ENCODE measurements at places on chromosomes 5 and 9.

- peak; percentile 33 for DNase-seq
These were observed at the start of gene FAM169A for GRCh38 chr5:74865804-74866595. Gene FAM169A, minus strand, starts transcription at chr5:74866387. Its CDS starts 24,711 bp downstream, at chr5:74841676.

GRCh38 chr5:132325691-132326090 is 31.5 kb downstream of the SLC22A4 start:
- no peak for DNase-seq

- DNase-seq: no peak
These were observed 149.6 kb upstream of the ATP10B start for GRCh38 chr5:161001604-161002003.

DNA sequence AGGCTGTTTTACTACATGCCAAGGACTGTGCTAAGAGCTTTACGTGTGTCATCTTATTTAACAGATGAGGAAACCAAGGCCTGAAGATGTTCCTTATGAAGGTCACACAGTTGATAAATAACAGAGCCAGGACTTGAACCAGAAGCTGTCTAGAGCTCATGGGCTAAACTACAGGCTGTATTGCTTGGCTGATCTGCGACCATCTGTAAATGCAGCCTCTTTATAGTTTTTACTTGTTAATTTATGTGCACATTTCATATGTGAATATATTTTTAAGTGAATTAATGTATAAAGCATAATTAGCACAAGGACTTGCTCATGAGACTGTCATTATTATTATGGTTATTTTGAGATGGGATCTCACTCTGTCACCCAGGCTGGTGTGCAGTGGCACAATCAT is 19.3 kb upstream of the GNPDA1 start:
- DNase-seq: no peak

DNA sequence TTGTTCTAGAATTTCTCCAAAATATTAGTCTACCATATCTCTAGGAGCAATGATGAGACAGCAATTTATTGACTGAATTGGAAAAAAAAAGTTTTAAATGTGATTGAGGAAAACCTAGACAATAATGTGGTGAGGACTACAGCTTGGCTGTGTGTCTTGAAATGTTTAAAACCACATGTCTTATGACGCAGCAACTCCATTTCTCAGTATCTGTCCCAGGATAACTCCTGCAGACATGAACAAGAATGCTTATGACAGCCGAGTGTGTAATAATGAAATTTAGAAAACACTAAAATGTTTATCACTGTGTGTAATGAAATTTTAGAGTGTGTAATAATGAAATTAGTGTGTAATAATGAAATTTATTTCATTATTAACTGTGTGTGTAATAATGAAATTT is 254.1 kb upstream of the DAPK1 start:
- no peak for DNase-seq

GRCh38 chr5:91302305-91302704 is 80.8 kb downstream of the ARRDC3 start:
- DNase-seq: no peak

- DNase-seq: no peak
These were observed 5.7 kb upstream of the PRXL2C start for GRCh38 chr9:96660692-96661248.

DNA sequence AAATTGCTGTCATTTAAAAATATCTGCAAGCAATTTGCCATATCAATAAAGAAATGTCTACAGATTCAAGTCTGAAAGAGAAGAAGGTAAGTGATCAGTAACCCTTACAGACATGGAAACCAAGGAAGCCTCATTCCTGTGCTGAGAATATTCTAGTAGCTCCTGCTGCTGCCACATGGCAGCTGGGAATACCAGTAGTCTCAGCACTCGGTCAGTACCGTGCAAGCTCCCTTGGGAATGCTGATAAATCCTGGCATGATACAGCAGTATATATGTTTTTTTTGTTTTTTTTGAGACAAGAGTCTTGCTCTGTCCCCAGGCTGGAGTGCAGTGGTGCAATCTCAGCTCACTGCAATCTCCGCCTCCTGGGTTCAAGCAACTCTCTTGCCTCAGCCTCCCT is 27.9 kb downstream of the NANS start:
- DNase-seq: no peak

DNA sequence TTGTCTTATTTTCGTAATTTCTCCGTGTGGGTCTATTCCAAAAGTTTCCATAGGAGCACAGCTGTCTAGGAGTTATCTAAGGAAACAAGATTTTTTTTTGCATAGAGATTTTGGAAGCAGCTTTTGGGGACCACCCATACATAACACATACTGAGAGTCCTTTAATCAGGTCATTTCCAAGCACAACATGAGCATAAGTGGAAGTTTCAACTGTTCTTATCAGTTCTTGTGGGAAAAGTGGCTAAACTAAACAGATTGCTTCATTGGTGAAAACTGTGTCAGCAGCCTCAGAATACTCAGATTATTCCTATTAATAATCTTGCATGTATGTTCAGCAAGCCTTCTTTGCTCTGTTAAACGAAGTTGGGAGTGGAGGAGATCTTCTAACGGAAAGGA is 153.6 kb upstream of the TYRP1 start:
- DNase-seq: no peak

DNA sequence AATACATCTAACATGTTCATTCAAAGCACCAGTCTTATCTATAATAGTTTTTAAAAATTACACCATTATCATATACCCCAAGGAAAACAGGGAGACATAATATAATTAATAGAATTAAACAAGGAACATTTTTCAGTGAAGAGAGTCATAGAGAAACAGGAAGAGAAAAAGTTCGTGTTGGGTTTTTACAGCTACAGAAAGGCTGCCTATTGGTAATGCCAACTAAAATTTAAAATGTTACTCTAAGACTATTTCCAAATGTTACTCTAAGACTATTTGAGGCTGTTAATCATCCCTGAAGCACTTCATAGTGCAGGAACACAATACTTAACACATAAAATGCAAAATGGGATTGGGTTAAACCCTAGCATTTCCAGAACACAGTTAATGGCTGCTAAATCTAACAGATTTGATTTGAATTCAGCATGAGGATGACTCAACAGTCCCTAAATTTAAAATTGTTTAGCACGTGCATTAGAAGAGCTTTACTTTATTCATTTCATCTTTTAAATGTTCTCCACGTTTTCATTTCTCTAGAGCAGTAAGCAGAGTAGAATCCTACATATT is 54.5 kb downstream of the OXCT1 start:
- no peak for DNase-seq

GRCh38 chr5:175840050-175840841 is 31.1 kb upstream of the CPLX2 start:
- no peak for DNase-seq

GRCh38 chr9:130789747-130790672 is 45.0 kb upstream of the ABL1 start:
- DNase-seq: no peak

DNA sequence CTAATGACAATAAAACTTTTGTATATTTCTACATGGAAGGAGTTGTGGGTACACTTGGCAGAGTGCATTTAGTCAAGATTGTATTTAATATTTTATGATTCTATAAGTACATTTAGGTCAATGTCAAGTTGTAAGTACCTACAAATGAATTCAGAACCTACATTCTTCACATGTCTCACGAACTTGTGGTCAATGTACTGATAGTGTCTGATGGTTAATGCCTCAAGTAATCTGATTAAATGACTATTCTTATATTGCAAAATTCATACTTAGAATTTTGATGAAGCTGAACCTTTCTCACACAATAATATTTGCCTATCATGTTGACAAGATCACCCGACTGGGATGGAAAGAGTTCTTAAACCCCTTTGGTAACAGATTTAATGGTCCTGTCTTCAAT is 444.5 kb downstream of the CTNND2 start:
- no peak for DNase-seq

GRCh38 chr5:93192683-93193082 is 388.3 kb downstream of the NR2F1-AS1 start:
- no peak for DNase-seq

- no peak for DNase-seq
These were observed 100.1 kb downstream of the FOCAD start for GRCh38 chr9:20784196-20784595.

Measured in stimulated activated CD4-positive, alpha-beta T cell treated with anti-CD3 and anti-CD28 coated beads, Interleukin-1b, Interleukin-23, amount 100 ng/mL, for 24 hours (primary cell).